GM12865 (cell line): ENCODE measurements at places on chromosomes 1 and 21.
A peak's percentile ranks its signal among the peaks of the same experiment; 100 is the strongest.

- DNase-seq: no peak
Observed at GRCh38 chr21:44700101-44701022, 3.4 kb downstream of the KRTAP10-12 start.

GRCh38 chr1:229124520-229125124 lies 146.3 kb upstream of the RAB4A start:
- DNase-seq: no peak

- DNase-seq: peak; percentile 80
Observed at GRCh38 chr1:84959294-84959693, 37.6 kb downstream of the MCOLN2 start.

DNA sequence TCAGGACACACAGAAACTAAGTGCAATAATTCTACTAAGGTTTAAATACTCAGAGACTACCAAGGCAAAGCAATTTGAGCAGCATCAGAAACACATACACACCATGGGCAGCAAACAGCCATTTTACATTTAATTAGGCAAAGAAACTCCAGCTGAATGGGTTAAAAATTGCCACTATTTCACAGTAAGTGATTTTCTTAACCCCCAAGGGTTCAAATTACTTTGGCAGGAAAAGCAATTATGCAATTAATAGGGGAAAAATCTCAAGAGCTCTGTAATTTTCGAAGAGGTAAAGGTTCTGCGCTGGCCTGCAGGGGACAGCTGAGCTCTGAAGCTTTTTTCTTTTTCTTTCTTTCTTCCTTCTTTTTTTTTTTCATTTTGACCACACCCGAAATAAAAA lies 206.2 kb upstream of the RRP15 start:
- DNase-seq: no peak

DNA sequence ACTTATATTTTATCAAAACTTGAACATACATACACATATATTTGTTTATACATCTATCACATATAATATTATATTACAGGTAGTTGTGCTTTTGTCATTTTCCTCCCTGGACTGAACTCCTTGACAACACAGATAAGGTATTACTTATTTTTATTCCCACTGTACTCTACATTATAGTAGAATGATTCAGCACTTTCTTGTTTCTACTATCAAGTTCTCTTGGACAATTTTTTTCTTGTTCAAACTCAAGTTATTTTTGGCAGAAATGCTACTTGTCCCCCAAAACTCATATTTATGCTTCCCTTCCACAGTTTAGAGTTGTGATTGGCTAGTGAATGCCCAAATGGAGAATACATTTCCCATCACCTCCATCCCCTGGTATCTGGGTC lies 10.8 kb upstream of the PTPRC start:
- DNase-seq: no peak

GRCh38 chr1:185974367-185975170 lies 240.4 kb downstream of the HMCN1 start:
- no peak for DNase-seq

DNA sequence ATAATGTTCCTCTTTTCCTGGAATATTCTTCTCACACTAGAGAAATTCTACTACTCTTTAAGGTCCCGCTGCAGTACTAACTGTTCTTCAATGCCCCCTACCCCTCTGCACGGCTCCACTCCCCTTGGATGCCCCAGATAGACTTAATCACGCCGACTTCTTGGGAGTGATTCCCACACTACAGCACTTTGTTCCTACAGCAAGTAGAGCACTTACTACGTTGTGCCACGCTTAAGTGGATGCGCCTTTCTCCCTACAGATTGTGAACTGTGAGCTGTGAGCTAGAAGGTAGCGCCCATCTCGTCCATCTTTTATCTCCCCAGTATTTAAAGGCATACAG lies 2.2 kb downstream of the ZNF436 start:
- no peak for DNase-seq

DNA sequence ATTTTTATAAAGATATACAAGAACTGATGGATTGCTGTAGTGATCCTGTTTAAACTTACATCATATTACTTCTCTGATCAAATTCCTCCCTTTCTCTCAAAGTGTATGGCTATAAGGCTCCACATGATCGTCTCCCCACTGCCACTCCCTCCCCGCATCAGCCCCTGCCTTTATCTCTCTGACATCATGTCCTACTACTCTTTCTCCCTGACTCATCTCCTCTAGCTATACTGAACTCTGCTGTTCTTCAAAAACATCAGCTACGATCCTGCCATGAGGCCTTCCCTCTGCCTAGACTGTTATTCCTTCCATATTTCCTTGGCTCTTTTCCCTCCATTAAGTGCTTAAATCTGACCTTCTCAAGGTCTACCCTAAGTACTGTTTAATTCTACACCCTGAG lies 22.8 kb downstream of the HFM1 start:
- DNase-seq: no peak

- DNase-seq: no peak
Observed at GRCh38 chr1:205700865-205701401, 20.6 kb upstream of the SLC45A3 start.

DNA sequence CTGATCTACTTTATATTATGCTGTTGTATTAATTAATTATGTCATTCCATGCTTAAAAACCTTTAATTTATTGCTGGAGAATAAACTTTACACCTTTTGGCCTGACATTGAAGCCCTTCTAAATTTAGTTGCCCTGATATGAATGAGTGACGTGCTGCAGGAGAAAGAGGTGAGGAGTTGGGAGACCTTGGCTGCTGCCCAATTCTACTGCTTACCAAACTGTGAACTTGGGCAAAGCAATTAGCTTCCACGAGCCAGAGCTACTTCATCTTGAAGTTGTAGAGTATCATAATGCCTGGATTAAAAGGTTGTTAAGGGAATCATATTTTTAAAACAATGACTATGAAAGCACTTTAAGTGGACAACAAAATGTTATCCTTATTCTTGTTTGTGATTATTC lies 126.8 kb upstream of the DEPDC1 start:
- DNase-seq: no peak

DNA sequence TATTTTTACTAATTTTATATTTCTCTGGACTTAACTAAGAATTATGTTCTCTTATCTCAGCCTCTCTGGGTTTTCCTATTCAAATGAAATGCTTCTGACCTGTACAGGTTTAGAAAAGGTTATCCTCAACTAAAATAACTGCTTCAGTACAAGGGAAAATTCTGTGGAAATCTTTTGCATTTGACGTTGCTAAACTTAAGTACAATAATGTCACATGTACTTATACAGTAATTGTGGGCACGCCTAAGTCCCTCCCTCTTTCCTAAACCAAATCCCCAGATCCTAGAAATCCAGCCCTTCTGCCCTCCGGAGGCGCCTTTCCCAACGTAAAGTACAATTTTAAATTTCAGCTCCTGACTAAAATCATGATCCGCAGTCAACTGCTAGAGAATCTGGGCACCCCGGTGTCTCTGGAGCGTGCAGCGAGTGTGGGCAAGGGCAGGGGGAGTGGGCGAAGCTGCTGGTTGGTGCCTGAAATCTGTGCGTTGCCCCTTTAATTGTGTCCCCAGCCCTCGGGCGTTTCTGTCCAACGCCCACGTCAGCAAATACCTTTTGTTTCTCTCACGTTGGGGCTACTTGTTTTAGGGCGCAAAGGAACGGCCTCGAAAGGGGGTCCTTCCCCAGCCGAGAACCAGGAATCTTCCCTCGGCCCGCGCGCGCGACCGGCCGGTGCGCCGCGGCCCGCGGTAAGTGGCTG lies at the start of gene ZBTB8A:
Gene ZBTB8A (plus strand): TSS at position 541 of the 697 bp plus-strand sequence. CDS start 53,505 bp downstream, outside the sequence.
- peak; percentile 64 for DNase-seq

GRCh38 chr1:95512925-95513324 lies 278.9 kb downstream of the RWDD3 start:
- DNase-seq: no peak

GRCh38 chr1:205270764-205271163 lies 43.0 kb downstream of the TMCC2 start:
- no peak for DNase-seq

DNA sequence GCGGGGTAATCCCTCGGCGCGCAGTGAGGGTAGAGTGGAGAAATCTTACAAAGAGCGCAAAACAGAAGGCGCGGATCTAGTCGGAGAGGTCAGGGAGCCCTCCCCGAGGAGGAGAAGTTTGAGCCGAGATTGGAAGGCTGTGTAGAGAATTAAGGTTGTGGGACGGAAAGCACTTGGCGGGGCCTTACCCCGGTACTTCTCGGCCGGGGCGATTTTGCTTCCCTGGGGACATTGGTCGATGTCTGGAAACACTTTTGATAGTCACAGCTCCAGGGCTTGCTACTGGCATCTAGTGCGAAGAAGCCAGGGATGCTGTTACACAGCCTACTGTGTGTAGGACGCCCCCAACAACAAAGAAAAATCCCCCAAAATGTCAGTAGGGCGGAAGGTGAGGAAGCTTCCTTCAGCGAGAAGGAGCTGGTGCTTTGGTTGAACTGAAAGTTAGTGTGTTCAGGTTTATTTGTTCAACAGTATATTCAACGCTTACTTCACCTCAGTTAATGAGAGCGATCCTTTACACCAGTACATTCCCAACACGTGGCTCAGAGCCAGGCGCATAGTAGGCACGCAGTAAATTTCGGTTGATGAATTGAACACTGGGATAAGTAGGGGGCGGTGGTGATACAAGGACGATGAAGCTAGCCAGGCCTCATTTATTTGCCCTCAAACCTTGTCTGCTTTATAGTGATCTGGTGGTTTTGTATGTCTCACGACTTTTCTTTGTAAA lies 807 bp downstream of the CEP85 start:
- DNase-seq: no peak

GRCh38 chr1:204947338-204947737 lies 76.7 kb downstream of the NFASC start:
- no peak for DNase-seq

DNA sequence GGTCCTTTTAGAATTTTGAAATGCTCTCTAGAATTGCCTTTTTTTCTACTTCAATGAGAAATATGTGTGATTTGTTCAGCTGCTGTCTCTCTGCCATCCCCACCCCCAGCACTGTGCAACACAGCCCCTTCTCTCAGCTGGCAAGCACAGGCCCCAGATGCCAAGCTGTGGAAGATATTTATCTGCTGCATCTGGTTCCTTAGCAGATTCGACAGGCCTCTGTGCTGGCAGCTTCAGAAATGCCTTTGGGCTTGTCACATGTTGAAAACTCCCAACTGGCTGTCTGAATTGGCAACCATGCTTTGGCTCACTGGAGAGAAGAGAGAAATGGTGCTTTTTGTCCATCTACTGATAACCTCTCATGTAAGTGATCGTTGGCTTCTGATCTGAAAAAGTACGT lies 206.7 kb upstream of the C1orf87 start:
- no peak for DNase-seq

DNA sequence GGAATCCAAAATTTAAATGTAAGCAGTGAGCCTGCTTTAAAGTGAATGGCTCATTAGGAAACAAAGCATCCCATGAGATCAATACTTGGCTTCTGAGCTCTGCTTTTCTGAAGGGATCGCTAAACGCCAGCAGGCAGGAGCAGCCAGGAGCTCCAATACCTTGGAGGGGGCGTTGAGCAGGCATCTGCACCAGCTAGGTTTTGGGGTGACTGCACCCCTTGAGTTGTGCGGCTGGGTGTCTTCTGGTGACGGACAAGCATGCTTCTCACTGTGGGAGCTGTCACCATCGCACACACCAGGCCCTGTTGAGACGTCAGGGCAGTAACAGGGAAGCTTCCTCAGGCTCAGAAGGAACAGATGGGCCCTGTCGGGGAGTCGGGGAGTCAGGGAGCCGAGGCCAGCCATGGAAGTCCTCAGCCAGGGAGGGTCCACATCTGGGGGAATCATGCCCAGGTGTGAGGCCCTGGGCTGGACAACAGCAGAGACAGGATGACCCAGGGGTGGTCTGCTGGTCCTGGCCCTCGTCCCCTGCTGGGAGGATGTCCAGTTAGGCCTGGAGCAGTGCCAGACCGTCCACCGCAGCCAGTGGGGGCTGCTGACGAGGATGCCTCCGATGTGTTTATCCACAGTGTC lies 57.9 kb upstream of the ADARB1 start:
- DNase-seq: no peak

GRCh38 chr1:87119541-87120140 lies 205.2 kb downstream of the HS2ST1 start:
- peak; percentile 20 for DNase-seq

- DNase-seq: no peak
Observed at GRCh38 chr1:222031318-222031717, 289.4 kb upstream of the DUSP10 start.

GRCh38 chr1:41664861-41665640 lies 180.6 kb upstream of the EDN2 start:
- DNase-seq: no peak

DNA sequence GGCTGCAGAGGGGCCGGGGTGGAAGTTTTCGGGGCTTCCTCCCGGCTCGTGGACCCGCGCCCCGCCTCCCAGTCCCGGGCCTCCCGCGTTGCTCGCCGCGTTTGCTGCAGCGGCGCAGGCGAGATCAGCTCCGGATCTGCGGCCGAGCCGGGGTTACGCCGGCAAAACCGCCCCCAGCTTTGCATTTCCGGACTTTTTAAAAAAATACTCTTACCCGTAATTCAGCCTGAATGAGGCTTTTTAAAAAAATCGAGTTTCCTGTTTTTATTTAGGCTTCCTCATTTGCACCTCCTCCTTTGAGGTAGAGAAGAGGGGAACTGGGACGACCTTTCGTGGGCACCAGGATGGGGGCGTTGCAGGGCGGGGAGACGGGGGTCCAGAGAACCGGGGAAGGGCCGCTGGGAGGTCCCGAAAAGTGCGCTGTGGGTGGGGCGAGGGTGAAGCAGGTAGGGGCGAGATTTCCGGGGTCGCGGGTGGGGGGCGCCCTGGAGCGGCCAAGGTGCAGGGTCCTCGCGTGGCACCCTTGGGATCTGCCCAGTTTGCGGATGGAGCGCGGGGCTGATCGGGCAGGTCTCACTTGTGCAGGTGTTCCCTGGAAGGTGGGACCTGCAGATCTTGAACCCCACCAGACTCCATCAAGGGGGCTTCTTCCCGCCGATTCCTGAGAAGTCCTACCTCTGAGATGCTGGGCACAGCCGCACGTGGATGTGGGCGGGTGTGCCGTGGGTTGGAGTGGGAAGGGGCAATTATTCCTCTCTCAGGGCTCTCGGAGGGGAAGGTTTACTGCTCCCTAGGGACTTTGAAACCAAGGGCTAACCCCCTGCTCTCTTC lies 1.1 kb downstream of the PIK3CD start:
- peak; percentile 77 for DNase-seq

- DNase-seq: peak; percentile 40
Observed at GRCh38 chr21:32190493-32191144, 88.2 kb downstream of the MIS18A start.

DNA sequence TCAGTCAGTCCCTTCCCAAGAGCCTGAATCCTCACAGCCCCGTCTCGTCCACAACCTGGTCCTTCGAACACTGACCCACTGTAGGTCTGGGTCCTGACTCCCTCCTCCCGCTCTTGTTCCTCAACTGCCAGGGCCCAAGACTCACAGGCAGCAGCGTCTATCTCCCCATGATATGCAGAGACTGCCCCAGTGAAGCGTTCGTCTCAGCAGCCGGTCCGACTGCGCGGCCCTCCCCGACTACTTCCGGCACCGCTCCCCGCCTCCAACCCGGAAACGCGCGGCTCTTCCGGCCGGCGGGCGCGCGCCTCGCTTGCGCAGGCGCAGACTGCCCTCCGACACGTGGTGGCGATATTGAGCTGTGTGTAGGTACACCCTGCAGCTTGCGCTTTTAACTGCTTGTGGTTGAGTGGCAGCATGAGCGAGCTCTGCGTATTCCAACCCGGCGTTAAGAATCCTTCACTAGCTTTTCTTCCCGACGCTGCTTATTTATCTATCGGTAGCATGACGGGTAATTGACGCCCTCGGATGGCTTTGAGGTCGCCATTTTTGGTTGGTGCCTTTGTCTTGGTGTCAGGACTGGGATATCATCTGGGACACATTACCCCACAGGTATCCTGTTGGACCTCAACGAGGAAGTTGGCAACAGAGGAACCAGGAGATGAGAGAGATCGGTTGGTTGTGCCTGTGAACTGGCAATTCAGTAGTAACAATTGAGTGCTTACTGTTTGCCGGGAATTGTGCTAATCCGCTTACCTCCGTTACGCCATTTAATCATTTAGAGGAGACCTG lies at the start of gene TAF12:
Gene TAF12 (minus strand): TSS at position 221 of the 789 bp plus-strand sequence. CDS start 20,986 bp downstream, outside the sequence.
- peak; percentile 98 for DNase-seq
